Cardiac muscle cell (in vitro differentiated cells and primary cell): ENCODE measurements at places on chromosomes 2 and 18.

DNA sequence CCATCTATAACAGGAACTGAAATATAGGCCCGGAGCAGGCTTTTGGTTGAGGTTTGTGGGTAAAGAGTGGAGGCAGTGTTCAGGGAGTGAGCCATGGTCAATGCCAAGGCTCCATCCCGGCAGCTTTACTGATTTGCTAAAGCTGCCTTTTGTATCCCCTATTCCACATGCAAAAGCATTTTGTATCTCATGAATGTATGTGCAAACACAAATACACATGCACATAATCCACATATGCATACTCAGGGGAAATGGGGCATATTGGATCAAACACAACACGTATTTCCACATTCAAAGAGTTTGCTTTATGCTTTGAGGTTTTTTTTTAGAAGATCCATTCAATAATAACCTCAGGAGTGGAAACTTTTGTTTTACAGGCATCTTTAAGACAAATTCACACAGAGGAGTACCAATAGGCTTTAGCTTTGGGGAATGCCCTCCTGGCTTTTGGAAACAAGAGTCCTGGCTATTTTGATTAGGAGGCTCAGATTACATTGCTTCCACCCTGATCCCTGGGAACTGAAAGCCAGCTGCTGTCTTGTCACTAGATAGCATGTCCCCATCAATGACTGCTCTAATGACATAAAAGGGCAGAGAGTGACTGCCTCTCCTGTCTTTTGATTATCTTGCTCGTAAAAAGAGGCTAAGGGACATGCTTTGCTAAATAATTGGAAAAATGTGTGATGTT lies 263.2 kb downstream of the EN1 start:
- no peaks in the 10 kb centered on the region for H3K27me3 ChIP-seq
- peak; percentile 12 for DNase-seq
- H3K4me3 ChIP-seq, result no peak overlapping the region
- no peak overlapping the region for H3K27ac ChIP-seq
- peaks cover 24% of the 10 kb centered on the region for H3K4me1 ChIP-seq

GRCh38 chr2:166106431-166107015 lies 21.3 kb downstream of the SCN1A start:
- peak; percentile 59 for DNase-seq
- no peak overlapping the region for H3K27ac ChIP-seq
- H3K27me3 ChIP-seq, result no peaks in the 10 kb centered on the region
- no peak overlapping the region for H3K4me3 ChIP-seq
- no peaks in the 10 kb centered on the region for H3K4me1 ChIP-seq
- H3K36me3 ChIP-seq, result no peaks in the 10 kb centered on the region

GRCh38 chr18:79898952-79899608 lies 52.4 kb downstream of the SLC66A2 start:
- H3K4me3 ChIP-seq, result no peak overlapping the region
- no peak for DNase-seq
- no peaks in the 10 kb centered on the region for H3K27me3 ChIP-seq
- H3K4me1 ChIP-seq, result no peaks in the 10 kb centered on the region
- peaks cover 3% of the 10 kb centered on the region for H3K36me3 ChIP-seq
- H3K27ac ChIP-seq, result no peak overlapping the region

GRCh38 chr2:208049006-208049405 lies 23.7 kb upstream of the PLEKHM3 start:
- peaks cover 6% of the 10 kb centered on the region for H3K4me1 ChIP-seq
- H3K27ac ChIP-seq, result no peak overlapping the region
- H3K27me3 ChIP-seq, result no peaks in the 10 kb centered on the region
- no peak for DNase-seq
- no peaks in the 10 kb centered on the region for H3K36me3 ChIP-seq
- H3K4me3 ChIP-seq, result no peak overlapping the region

GRCh38 chr2:11075221-11075620 lies 80.0 kb upstream of the SLC66A3 start:
- DNase-seq, result no peak
- no peak overlapping the region for H3K27ac ChIP-seq
- H3K4me1 ChIP-seq, result no peaks in the 10 kb centered on the region

DNA sequence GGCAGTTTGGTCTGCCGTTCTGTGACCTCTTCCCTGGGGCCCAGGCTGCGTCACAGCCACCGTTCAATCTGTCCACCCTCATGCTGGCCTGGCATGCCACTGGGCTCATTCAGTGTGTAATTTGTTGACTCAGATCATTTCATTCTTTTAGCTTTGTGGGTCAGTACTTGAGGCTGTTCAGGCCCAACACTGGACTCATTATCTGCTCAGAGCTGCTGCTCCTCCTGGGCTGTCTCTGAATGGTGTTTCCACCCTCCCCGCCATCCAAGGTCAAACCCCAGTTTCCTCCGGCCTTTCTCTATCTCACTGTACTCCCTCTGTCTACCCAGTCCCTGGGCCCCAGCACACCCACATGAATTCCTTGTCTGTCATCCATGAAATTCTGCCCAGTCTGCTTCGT lies 152.4 kb upstream of the NCK2 start:
- H3K36me3 ChIP-seq, result no peaks in the 10 kb centered on the region
- no peak overlapping the region for H3K27ac ChIP-seq
- no peak overlapping the region for H3K4me3 ChIP-seq
- peaks cover 5% of the 10 kb centered on the region for H3K4me1 ChIP-seq
- DNase-seq, result no peak

DNA sequence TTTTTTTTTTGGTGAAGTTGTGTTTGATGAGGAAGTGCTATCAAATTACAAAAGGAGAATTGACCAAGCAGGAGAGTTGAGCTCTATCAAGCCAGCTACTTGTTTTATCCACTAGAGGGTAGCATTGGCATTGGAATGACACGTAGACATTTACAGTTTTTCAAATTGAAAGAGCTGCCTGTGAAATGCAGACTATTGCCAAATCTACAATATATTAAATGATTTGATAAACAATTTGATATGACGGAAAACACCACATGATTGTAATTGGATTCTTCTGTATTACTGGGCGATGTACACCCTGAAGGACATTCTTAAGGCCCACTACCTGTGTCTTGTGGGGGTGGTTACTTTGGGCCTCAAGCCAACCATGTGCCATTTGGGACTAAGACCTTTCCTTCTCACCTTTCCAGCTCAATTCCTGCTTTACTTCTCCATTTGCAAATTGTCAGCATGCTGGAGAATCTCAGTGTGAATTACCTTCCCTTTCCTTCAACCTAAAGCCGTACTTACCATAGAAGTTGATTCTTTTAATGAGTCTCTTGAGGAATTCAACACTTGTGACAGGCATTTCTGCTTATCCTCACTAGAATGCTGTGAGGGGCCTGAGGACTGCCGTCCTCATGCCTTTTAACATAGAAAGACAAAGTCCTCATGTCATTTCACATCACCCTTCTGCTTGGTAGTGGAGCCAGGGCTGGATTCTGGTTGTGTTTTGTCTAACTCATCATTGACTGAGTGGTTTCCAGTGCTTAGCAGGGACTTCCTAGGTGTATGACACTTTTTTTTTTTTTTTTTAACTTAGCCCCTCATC lies 134.8 kb upstream of the THUMPD2 start:
- H3K27ac ChIP-seq, result peak overlapping the region; percentile 32
- no peaks in the 10 kb centered on the region for H3K36me3 ChIP-seq
- DNase-seq, result peak; percentile 79
- peaks cover 4% of the 10 kb centered on the region for H3K4me1 ChIP-seq
- H3K27me3 ChIP-seq, result no peaks in the 10 kb centered on the region

- H3K27me3 ChIP-seq, result no peaks in the 10 kb centered on the region
- DNase-seq, result no peak
- no peaks in the 10 kb centered on the region for H3K4me1 ChIP-seq
- no peak overlapping the region for H3K4me3 ChIP-seq
Measured at GRCh38 chr2:68714866-68715265, 19.7 kb upstream of the ARHGAP25 start.

DNA sequence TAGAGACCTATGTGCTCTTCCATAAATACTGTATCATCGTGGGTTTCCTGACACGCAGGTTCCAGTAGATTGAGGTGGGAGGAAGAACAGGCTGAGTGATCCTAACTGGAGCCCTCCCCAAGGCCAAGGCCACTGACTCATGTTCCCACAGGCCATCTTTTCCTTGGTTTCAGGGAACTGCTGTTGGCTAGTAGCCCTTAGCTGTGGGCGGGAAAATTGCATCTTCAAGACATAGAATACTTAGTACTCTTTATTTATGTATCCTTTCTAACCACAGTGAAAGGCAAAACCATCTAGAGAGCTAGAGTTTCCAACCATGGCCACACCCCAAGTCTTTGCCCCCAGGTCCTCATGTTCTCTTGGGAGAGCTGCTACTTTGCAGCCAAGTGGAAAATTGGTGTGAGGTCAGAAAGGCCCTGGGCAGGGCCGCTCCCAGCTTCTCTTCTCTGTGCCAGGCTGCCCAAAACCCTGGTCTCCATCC lies 55.9 kb downstream of the COPS8 start:
- H3K36me3 ChIP-seq, result no peaks in the 10 kb centered on the region
- no peak overlapping the region for H3K27ac ChIP-seq
- peak; percentile 41 for DNase-seq
- H3K27me3 ChIP-seq, result no peaks in the 10 kb centered on the region
- no peaks in the 10 kb centered on the region for H3K4me1 ChIP-seq

GRCh38 chr2:219285894-219286425 lies 6.8 kb downstream of the DNAJB2 start:
- H3K36me3 ChIP-seq, result peaks cover 16% of the 10 kb centered on the region
- no peaks in the 10 kb centered on the region for H3K4me1 ChIP-seq
- peak; percentile 70 for DNase-seq
- H3K27me3 ChIP-seq, result no peaks in the 10 kb centered on the region
- H3K4me3 ChIP-seq, result no peak overlapping the region

GRCh38 chr2:705971-706511 lies 28.8 kb upstream of the TMEM18 start:
- H3K4me1 ChIP-seq, result no peaks in the 10 kb centered on the region
- no peak overlapping the region for H3K27ac ChIP-seq
- H3K27me3 ChIP-seq, result no peaks in the 10 kb centered on the region
- no peaks in the 10 kb centered on the region for H3K36me3 ChIP-seq
- H3K4me3 ChIP-seq, result no peak overlapping the region
